ENCODE measurements at places on chromosomes 5 and 9.

- DNase-seq = no peak
Measured at GRCh38 chr9:6984941-6985578, 227.3 kb downstream of the KDM4C start.

DNA sequence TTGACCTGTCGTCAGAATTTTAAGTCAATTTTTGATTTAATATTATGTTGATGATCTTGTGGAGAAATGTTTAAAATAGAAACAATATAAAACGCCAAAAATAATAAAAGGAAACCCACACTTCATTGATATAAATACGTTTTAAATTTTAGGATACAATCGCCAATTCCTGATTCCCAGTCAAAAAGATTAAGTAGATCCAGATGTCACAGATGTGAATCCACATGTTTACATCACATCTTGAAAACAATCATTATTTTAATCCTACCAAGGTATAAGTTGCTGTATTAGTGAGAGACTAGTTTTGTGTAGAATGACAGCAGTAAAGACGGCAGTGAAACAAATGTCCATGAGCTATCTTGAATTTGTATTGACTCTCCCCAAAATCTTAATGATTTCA is 4.9 kb downstream of the TAS2R1 start:
- DNase-seq = no peak

GRCh38 chr5:115530426-115530825 is 14.1 kb downstream of the FEM1C start:
- DNase-seq = no peak

DNA sequence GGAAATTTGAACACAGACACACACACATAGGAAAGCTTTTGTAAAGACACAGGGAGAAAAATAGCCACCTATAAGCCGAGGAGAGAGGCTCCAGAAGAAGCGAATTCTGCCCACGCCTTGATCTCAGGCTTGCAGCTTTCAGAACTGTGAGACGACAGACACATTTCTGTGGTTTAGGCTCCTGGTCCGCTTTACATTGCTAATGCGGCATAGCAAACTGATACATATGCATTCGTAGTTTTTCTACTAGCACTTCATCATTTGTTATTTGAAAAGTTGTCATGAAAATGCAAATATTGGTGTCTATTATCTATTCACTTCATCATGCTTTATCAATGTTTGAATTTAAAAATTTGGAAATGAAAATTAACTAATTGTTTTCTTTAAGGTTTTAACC is 674.9 kb downstream of the SEMA5A start:
- DNase-seq = no peak

DNA sequence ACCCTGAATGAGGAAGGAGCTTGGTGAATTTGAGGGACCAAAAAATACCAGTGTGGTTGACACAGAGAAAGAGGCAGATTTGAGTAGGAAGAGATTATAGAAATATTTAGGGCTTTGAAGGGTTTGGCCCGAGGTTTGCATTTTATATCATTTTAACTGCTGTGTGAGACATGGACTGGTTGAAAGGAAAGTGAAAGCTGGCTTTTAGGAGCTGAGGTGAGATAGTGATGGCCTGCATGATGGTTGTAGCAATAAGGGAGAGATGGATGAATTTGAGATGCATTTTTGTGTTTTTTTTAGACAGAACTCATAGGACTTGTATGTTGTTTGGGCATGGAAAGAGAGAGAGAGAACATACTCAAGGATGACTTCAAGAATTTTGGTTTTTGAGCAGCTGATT is 21.7 kb downstream of the FER start:
- no peak for DNase-seq

DNA sequence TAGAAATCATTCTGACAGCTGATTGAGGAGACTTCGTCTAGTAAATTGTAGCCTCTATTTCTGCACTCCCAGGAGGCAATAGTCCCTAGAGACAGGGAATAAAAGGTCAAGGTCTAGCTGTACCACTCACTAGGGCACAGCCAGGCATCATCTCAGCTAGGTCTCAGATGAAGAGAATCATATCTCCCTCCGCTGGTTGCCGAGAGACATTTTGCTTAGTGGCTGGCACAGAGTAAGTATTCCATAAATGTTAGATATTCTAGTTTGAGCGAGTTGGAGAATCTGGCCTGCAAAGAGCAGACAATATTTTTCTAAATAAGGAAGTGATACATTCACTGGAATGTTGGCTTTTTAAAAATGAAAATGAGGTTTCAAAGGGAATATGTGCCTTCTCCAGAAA is 180.4 kb upstream of the ACTBL2 start:
- no peak for DNase-seq

DNA sequence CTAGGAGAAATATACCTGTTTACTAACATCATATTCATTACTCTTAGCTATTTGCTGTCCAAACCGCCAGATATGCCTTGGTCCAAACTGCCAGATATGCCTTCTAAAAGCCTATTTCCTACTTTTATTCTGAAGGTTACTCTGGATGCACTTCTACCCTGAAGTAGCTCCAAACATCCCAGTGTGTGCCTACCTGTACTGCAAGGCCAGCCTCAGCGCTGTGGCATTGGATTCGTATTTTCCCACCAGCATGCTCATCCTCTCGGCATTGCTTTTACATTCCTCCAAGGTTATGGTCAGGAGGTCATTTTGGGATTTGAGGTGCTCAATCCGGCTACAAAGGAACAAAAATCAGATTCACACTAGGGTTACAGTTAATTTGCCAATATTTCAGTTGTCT is 94.3 kb downstream of the DCP2 start:
- DNase-seq = no peak

GRCh38 chr5:174284873-174285272 is 239.4 kb downstream of the NSG2 start:
- no peak for DNase-seq

All from NCI-H524 treated with DMSO at 0.1 percent for 48 hours (cell line).